Effector memory CD4-positive, alpha-beta T cell (primary cell): ENCODE measurements at places on chromosomes 16 and 17.
A peak's percentile ranks its signal among the peaks of the same experiment; 100 is the strongest.

- DNase-seq, result no peak
- H3K4me3 ChIP-seq, result no peak overlapping the region
- H3K4me1 ChIP-seq, result peaks cover 8% of the 10 kb centered on the region
- H3K36me3 ChIP-seq, result peaks cover 14% of the 10 kb centered on the region
- no peaks in the 10 kb centered on the region for H3K27me3 ChIP-seq
Observed at GRCh38 chr16:50769-51591, 2.4 kb downstream of the POLR3K start.

DNA sequence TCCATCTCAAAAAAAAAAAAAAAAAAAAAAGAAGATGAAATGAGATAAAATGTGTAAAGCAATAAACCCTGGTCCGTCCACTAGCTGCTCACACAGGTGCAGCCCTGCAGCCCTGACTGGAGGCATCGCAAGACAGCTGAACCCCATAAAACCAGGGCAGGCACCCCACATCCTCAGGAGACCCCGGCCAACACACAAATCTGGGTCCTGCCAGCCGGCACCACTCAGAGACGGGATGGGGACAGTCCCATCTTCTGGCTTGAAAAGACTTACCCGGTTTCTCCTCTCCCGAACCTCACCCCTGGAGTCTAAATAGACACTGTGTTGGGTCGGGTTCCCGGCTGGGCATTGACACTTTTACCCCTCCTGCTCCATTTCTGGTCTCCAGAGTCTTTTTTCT lies 52.7 kb upstream of the TNRC6C start:
- H3K27ac ChIP-seq, result no peak overlapping the region
- DNase-seq, result no peak
- no peaks in the 10 kb centered on the region for H3K4me1 ChIP-seq
- no peak overlapping the region for H3K4me3 ChIP-seq

- no peaks in the 10 kb centered on the region for H3K36me3 ChIP-seq
- no peak for DNase-seq
- no peaks in the 10 kb centered on the region for H3K4me1 ChIP-seq
- no peak overlapping the region for H3K4me3 ChIP-seq
- H3K27ac ChIP-seq, result no peak overlapping the region
Observed at GRCh38 chr17:63189082-63189481, 223.0 kb downstream of the TANC2 start.

GRCh38 chr17:81043725-81044427 lies 8.9 kb downstream of the BAIAP2 start:
- H3K27me3 ChIP-seq, result no peaks in the 10 kb centered on the region
- peaks cover under 1% of the 10 kb centered on the region for H3K4me1 ChIP-seq
- no peak for DNase-seq
- H3K36me3 ChIP-seq, result no peaks in the 10 kb centered on the region
- no peak overlapping the region for H3K27ac ChIP-seq

- no peaks in the 10 kb centered on the region for H3K36me3 ChIP-seq
- peaks cover 5% of the 10 kb centered on the region for H3K4me1 ChIP-seq
- no peak for DNase-seq
- H3K27me3 ChIP-seq, result no peaks in the 10 kb centered on the region
Observed at GRCh38 chr16:88351491-88352101, 31.2 kb upstream of the ZNF469 start.

DNA sequence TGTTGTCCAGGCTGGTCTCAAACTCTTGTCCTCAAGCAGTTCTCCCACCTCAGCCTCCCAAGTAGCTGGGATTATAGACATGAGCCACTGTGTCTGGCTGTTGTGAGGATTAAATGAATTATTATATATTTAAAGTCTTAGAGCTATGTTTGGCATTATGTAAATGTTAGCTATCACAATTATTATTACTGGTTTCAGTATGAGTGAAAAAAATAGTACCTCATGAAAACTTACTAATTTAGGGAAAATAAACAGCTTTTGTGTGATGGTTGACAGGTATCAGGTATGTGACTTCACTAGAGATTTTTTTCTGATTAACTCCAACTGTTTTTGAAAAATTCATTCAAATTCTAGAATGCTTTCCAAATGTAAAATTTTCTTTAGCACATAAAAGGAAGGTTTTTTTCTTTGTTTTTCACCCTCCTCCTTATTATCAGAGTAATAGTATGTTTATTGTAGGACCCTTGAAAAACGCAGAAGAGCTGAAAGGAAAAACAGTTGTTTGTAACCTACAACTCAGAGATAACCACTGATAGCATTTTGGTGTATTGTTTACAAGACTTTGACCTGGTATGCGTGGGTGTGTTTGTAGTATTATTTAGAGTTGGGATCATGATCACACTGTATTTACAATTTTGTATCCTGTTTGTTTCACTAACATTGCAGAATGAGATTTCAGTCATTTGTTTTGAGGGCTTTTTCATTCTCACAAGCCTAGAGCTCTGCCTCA lies 13.2 kb downstream of the NLK start:
- no peak overlapping the region for H3K27ac ChIP-seq
- H3K36me3 ChIP-seq, result no peaks in the 10 kb centered on the region
- H3K27me3 ChIP-seq, result no peaks in the 10 kb centered on the region
- H3K4me3 ChIP-seq, result no peak overlapping the region
- H3K4me1 ChIP-seq, result no peaks in the 10 kb centered on the region

GRCh38 chr17:17934806-17935205 lies 37.4 kb downstream of the TOM1L2 start:
- no peak overlapping the region for H3K27ac ChIP-seq
- no peak overlapping the region for H3K4me3 ChIP-seq
- H3K4me1 ChIP-seq, result peaks cover 14% of the 10 kb centered on the region
- no peaks in the 10 kb centered on the region for H3K36me3 ChIP-seq

GRCh38 chr17:57143361-57143760 lies 58.3 kb downstream of the AKAP1 start:
- no peak overlapping the region for H3K4me3 ChIP-seq
- no peaks in the 10 kb centered on the region for H3K36me3 ChIP-seq
- no peaks in the 10 kb centered on the region for H3K4me1 ChIP-seq
- H3K27me3 ChIP-seq, result no peaks in the 10 kb centered on the region
- DNase-seq, result no peak

DNA sequence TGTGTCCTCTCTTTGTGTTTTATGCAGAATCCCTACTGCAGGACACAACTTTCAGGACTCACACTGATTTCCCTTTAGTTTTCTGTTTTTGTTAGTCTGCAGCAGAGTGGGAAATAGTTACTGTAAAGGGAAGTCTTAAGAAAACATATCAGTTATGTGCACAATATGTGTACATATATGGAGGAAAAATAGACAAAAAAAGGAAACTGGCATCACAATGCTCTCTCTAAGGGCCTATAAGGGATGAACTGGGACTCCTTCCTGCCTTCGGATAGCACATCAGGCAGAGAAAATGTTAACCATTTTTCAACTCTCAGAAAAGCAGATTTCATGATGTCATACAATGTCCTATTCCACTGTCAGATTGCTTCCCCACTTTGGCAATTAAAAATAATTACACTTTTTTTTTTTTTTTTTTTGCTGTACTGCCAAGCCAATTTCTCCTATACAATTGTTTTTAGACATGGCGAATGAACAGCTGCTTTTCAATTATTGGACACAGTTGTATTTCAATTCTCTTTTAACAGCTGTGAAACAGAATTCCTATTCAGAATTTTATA lies 112.5 kb upstream of the KCNJ16 start:
- no peak for DNase-seq
- no peaks in the 10 kb centered on the region for H3K4me1 ChIP-seq
- no peak overlapping the region for H3K27ac ChIP-seq
- H3K27me3 ChIP-seq, result no peaks in the 10 kb centered on the region
- no peaks in the 10 kb centered on the region for H3K36me3 ChIP-seq

DNA sequence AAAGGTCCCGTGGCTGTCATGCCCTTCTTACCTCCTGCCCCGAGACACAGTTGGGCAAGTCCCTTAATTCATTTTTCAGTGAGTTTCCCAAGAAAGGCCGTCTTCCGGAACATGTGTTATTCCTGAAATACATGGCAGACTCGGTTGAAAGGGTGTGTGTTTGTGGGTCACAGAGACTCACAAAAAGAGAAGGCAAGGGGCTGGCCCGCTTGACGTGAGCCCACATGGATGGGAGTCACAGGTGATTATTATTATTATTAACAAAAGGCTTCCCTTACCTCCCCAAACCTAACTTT lies 34.1 kb upstream of the CCR7 start:
- no peak overlapping the region for H3K4me3 ChIP-seq
- H3K27ac ChIP-seq, result peak overlapping the region; percentile 99
